ENCODE measurements at places on chromosomes 1 and 21.

GRCh38 chr1:27523337-27524020 lies 33.5 kb upstream of the WASF2 start:
- no peak for DNase-seq

GRCh38 chr1:10507111-10507879 lies 32.5 kb downstream of the PEX14 start:
- DNase-seq, result no peak

GRCh38 chr1:44388551-44388950 lies 16.5 kb upstream of the RNF220 start:
- no peak for DNase-seq

GRCh38 chr1:82901561-82901960 lies 1097.4 kb downstream of the TTLL7 start:
- DNase-seq, result no peak

GRCh38 chr1:62082456-62083363 lies 111.9 kb upstream of the L1TD1 start:
- DNase-seq, result no peak

GRCh38 chr1:28640766-28641165 lies 2.1 kb downstream of the TAF12 start:
- no peak for DNase-seq

DNA sequence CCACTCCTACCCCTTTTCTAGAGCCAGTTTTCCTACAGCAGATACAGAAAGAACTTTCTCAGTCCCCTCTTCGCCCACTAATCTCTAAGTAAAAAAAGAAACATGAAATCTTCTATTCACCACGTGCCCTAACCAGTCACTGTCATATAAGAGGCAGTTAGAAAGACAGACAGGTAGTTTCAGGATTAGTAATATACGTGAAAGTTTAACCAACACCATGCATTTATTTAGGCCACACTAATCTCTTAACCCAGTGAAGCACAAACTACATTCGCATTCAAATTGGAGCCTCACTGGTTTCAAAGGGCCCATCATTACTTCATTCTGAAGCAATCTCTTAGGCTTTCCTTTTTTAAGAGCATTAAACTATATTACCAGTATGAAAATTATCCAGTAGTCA lies 10.1 kb downstream of the GPATCH2 start:
- no peak for DNase-seq

DNA sequence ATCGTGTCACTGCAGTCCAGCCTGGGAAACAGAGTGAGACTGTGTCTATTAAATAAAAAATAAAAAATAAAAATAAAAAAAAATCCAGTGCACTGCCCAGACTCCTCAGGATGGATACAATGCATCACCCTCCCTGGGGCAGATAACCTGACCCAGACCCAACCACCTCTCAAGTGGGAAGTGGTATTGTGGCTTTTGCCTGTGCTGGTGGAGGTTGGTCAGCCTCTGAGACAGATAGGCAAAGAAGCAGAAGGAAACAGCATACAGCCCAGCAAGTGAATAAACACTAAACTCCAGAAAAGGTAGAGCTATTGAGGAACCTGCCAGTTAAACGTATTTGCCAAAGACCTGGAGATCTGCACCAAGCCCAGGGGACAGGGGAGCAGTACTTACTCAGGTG lies 22.0 kb downstream of the HHIPL2 start:
- no peak for DNase-seq

GRCh38 chr1:20716232-20716631 lies 1.6 kb downstream of the KIF17 start:
- DNase-seq, result no peak

DNA sequence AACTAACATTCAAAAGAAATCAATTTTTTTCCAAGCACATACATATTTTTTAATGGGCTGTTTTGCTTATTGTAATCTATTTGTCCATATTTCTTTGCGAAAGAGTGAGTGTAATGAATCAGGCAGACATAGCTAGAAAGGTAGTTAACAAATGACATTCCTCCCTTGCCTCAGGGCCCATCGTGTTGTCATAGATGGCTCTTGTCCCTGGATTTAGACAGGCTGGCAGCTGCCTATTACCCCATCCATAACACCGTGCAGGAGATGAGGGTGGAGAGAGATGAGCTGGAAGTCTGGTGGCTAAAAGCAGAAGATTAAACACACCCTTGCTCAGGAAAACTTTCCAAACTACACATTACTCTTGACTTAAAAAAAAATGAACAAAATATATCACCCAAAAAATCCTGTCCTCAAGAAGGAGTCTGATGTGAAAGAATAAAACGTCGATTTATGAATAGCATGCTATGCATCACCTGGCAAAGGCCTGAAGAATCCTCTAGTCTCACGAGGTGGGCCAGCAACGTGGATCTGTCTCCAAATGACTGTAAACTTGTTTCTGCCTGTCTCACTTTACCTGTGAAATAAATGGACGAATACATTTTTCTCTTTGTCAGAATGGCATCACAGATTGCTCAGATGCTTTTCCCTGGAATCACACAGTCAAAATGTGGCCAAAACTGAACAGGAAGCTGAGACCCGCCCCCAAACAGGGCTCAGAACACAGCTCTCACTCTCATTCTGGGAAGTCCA lies 55.7 kb downstream of the C21orf91 start:
- no peak for DNase-seq

All from NCI-H1048 (cell line).